ENCODE measurements at places on chromosomes 3 and 15.

DNA sequence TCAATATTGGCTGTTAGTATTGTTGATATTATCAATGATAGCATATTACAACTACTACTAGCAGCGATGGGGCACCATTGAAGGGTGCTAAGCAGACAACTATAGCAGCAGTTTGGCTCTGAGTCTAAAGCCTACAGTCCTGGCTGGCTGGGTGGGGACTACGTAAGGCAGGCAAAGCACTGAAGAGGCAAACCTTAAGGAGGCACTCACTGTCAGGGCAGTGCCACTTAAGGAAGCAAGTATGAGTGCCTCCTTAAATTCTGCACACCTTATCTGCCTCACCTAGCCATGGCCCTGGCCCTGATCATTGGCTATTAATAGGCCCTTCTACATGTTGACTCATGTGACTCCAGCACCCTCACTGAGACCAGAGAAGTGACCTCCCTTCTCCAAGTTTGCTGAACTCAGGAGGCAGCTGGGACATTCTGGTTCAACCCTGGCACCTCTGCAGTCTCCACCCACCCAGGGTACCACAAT is 20.6 kb downstream of the CDCP1 start:
- DNase-seq = peak; percentile 35

- DNase-seq = no peak
Observed at GRCh38 chr3:44439499-44440295, 37.8 kb downstream of the ZNF445 start.

- DNase-seq = no peak
Observed at GRCh38 chr15:50119063-50120040, at the start of gene ATP8B4. TSS of gene ATP8B4 (minus strand) at chr15:50119233. CDS start at chr15:50106966, 12,267 bp downstream.

DNA sequence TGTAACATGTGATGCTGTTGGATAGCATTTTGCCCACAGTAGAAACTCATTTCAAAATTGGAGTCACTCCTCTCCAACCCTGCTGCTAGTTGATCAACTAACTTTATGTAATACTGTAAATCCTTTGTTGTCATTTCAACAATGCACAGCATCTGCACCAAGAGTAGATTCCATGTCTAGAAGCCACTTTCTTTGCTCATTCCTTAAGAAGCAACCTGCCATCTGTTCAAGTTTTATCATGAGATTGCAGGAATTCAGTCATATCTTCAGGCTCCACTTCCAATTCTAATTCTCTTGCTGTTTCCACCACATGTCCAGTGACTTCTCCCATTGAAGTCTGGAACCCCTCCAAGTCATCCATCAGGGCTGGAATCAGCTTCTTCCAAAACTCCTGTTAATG is 42.9 kb downstream of the AKAP13 start:
- no peak for DNase-seq

DNA sequence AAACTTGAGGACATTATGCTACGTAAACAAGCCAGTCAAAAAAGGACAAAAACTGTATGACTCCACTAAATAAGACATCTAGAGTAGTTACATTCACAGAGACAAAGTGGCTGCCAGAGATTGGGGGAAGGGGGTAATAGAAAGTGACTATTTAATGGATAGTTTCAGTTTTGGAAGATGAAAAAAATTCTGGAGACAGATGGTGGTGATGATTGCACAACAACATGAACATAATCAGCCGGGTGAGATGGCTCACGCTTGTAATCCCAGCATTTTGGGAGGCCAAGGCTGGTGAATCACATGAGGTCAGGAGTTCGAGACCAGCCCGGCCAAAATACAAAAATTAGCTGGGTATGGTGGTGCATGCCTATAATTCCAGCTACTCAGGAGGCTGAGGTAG is 40.6 kb downstream of the DPP8 start:
- no peak for DNase-seq

GRCh38 chr3:140424726-140425125 is 253.1 kb upstream of the TRIM42 start:
- DNase-seq = no peak

DNA sequence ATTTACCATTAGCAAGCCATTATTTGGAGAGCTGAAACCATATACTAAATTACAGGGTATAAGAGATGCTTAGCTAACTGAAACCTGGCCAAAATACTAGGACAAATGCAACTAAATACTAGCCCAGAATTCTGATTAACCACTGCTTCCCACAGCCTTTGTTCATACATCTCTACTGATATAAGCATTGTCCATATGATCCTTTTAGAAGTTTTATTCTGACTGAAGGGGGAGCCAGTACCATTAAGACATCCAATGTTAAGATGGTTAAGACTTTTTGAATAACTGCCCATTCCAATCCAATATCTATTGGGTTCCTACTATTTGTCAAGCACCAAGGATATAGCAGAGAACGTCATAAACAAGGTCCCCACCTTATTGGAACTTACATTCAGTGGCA is 421.3 kb downstream of the FOXP1 start:
- no peak for DNase-seq

GRCh38 chr3:196691386-196691785 is 20.7 kb downstream of the CEP19 start:
- DNase-seq = no peak

GRCh38 chr3:45904931-45905330 is 18.6 kb downstream of the CCR9 start:
- no peak for DNase-seq

DNA sequence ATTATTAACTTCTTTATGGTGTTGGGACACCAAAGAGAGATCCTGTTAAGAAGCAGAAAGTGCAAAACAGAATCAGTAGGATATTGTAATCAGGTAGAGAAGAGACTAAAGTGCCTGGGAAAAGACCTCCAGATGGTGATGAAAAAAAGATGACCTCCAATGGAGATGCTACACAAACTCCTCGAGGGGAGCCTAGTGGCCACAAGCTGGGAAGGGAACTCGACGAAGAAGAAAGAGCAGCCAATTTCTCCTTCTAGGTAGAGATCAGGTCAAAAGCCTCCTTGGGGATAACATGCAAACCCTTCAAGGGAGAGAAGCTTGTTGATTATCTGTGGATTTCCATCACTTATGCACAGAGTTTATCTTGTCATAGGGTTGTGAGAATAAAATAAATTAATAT is 647.6 kb downstream of the ROBO2 start:
- no peak for DNase-seq

GRCh38 chr3:13296662-13297061 is 123.5 kb downstream of the NUP210 start:
- no peak for DNase-seq

- DNase-seq = no peak
Observed at GRCh38 chr3:181549266-181549665, 162.5 kb upstream of the SOX2 start.

GRCh38 chr3:28853830-28854229 is 427.0 kb upstream of the RBMS3 start:
- no peak for DNase-seq

GRCh38 chr3:100185847-100186246 is 71.5 kb upstream of the FILIP1L start:
- DNase-seq = no peak

GRCh38 chr3:175957427-175957826 is 1098.3 kb downstream of the NAALADL2 start:
- DNase-seq = no peak
